ENCODE measurements at places on chromosomes 2 and 18. TPM values are rescaled to one million over a fixed set of nuclear protein-coding genes. Genes with fewer than 3 reads are reported as not detected.

DNA sequence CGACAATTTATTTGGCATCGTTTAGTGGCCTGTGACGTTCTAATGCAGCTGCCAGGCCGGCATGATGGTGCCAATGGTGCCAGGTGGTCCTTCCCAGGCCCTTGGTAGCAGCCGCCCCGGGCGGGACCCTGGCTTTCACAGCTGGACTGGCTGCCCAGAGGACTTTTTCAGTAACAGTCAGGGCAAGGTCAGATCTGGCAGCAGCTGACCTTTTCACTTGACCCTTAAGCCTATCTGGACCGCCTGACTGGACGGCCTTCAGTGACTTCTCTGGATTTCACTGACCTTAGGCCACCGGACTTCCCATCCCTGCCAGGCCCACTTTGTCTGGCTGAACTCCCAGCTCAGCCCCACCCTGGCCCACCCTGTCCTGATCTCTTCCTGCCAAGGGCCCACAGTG is 15.9 kb downstream of the TRIB2 start:
- peak; percentile 62 for DNase-seq

GRCh38 chr2:168053676-168054075 is 193.7 kb downstream of the STK39 start:
- DNase-seq: no peak

DNA sequence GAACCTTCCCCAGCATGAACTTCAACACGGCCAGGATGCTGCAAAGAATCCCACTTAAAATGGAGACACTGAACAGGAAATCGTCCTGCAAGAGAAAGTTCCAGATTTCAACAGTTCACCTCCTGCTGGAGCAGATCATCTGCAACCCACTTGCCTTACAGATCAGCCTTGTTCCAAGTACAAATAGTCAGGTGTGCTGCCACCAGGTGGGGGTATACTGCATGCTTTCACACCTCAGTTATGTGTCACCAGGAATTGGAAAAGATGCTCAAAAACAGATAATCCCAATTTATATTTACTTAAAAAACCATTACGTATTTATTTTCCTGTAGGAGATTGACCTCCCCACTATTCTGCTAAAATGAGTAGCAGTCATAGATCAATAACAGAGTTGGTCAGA is 212.3 kb downstream of the MGAT5 start:
- no peak for DNase-seq

DNA sequence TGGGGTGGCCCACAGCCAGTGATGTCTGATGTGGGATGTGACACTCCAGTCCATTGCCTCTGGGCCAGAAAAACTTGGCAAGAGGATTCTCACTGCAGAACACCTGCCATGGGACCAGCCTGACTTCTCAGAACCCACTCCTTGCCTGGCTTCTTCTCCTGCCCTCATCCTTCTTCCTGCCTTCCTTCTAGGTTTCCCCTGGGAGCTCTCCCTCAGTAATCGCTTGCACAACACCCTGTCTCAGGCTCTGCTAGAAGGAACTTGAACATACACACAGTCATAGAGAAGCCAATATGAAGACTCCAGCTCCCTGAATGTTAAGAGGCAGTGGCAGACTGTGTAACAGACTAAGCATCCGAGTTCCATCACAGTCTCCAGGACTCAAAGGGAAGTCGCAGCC is 4.3 kb upstream of the COL6A3 start:
- DNase-seq: no peak

DNA sequence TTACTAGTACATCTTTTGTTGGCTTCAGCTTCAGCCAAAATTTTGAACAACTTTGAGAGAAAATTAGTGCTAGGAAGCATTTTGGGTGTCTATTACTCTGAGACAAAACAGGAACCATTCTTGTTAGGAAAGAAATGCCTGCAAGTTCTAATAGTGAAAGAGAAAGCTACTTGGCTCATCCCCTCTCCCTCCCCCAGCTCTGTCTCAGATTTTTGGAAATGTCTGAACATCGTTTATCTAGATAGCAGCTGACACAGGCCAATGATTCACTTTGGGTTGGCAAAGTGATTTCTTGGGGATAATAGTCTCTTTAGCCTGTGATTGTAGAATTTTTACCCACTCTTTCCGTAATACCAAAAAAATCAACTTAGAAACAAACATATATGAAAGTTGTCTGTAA is 42.3 kb upstream of the PTPRM start:
- no peak for DNase-seq

DNA sequence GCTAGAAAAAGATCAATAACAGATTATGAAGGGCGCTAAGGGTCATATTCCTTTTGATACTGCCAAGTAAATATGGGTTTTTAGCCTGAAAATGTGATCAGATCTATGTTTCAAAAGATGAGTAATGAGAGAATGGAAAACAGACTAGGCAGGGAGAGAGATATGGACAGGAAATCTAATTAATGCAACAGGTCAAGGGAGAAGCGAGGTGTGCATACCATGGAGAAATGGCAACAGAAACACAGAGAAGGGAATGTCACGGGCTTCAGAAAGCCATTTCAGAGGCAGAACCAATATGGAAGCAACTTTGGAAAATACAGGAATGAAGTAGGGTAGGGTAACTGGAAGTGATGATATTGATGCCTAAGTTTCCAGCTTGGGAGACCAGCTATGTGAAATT is 69.3 kb downstream of the SIGLEC15 start:
- no peak for DNase-seq

GRCh38 chr2:119106301-119106897 is 52.2 kb downstream of the C1QL2 start:
- DNase-seq: peak; percentile 51

GRCh38 chr2:191384829-191385228 is 139.6 kb downstream of the MYO1B start:
- DNase-seq: peak; percentile 50

- DNase-seq: peak; percentile 77
Observed at GRCh38 chr2:201484805-201485204, 33.3 kb downstream of the STRADB start.

DNA sequence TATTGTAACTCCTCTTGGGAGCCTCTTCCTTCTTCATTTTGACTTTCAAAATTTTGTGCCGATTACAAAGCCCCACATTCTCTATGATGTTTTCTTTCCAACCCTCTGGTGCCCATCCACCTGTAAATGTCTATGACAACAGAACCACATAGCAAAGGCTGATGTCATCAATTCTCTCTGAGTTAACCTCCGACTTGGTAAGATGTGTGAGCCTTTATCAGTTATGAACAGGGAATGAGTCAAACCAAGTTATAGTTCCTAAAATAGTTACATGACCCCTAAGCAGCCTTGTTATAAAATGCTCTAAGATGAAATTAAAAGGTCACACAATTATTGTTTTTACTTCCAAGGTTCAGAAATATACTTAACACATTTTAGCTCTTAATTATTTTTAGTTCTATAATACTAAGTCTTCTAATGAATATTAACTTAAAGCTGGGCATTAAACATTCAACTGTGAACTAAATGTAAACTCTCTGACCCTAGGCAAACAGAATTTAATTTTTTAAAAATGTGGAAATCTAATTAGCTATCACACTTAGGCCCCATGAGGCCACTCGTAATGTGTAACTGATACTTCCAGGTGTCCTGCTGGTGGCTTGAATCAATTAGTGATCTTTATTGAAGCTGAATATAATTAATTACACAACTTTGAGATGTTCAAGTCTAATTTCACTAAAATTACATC is 102.3 kb upstream of the CYRIA start:
- DNase-seq: no peak

GRCh38 chr2:207214446-207214845 is 48.7 kb upstream of the KLF7 start:
- DNase-seq: no peak

DNA sequence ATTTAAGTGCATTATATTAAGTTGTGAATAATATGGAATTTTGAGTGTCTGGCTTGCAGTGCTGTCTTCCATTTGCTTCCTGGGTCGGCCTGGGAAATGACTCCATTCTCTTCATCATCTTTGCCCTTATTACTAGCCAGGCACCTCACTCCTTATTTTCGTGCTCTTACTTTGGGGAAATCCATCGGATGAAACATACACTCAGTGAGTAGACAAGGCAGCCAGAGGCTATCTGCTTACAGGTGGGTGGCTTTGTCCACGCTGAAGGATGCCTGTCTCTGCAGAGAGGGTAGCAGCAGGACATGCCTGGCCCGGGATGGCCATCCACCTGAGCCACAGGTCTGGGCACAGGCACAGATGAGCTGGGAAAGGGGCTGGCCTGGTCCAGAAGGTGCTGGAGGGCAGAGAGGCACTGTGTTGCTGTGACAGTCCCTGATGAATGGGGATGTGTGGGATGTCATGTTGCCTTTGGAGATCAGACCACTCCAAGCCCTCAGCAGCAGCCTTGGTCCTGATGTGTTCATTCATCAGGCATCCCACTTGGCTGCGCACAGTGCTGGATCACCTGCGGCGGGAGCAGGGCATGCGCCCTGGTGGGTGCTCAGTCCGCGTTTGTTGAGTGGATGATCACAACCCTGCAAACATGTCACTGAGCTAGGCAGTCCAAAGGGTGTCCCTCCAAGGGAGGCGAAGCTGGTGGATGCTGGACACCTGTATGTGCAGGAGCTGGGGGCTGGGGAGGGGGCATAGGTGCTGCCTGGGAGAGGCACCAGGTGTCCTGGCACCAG is 236.0 kb downstream of the LDLRAD4 start:
- DNase-seq: no peak

- DNase-seq: no peak
Observed at GRCh38 chr2:205527801-205528200, 154.5 kb upstream of the NRP2 start.

DNA sequence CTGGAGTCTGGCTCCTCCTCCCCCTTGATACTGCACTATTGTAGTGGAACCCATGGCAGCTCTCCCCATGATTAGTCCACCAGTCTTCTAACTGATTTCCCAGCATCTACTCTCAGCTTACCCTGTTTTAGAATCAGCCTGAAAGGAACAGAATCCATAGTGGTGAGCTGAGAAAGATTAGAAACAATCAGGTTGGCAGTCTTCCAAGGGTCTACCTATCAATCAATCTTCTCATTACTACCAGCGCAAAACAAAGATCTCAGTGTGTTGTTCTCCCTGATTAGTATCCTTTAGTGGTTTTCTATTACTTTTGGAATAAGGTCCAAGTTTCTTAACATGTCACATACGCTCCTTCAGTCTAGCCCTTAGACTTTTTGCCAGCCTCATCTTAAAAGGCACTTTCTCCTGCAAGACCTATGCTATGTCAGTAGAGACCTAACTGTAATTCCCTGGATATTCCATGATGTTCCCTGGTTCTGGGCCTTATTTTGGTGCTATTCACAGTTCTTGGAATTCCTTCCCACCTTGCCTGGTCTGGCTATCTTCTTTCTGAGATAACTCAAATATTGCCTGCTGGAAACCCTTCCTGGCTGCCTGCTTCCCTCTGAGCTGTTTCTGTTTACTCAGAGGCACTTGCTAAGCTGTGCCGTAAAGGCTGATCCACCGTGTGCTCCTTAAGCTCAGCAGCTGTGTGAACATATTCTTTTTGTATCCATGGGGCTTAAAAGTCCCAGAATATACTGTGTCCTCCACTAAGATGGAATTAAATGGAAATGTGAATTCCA is 32.6 kb downstream of the LAMA3 start:
- no peak for DNase-seq

- DNase-seq: no peak
Observed at GRCh38 chr2:239778861-239779558, 246.1 kb downstream of the NDUFA10 start.

GRCh38 chr2:110219496-110220189 is 7.3 kb upstream of the MTLN start:
- DNase-seq: no peak

- DNase-seq: peak; percentile 19
Observed at GRCh38 chr2:26088038-26088643, 54.3 kb downstream of the RAB10 start.

DNA sequence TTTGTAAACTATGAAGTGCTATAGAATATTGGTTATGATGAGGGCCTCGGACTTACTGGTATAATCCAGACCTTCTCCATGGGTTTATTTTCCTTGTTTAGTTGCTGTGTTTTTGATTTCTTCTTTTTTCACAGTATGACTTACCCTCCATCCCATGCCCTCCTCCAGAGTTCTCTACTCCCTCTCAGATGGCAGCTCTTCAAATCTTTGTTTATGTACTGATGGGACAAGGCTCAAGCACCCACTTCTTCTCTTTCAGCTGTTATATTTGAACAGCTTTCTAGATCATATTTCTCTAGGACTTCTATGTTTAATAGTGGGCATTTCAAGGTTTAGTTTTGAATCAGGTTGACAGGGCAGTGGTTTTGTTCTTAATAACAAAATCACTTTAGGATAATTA is 43.9 kb downstream of the CLIP4 start:
- no peak for DNase-seq

- DNase-seq: peak; percentile 80
Observed at GRCh38 chr2:143440411-143441012, 311.3 kb downstream of the ARHGAP15 start.

DNA sequence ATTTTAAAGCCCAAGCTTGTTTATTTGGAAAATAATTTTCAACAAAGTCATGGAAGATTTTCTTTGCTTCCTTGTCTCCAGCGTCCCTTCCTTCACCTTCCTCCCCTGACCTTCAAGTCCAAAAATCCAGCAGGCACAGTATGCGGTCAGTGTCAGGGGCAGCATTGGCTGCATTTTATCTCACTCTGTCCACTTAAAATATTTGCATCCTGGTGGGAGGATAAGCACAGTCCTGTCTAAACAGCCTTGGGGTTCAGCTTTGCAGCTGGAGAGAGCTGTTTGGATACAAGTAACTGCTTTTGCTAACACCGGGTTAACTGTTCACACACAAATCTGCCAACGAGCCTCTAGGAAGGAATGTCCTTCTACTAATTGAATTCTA is 318.1 kb downstream of the PDE11A start:
- DNase-seq: no peak

DNA sequence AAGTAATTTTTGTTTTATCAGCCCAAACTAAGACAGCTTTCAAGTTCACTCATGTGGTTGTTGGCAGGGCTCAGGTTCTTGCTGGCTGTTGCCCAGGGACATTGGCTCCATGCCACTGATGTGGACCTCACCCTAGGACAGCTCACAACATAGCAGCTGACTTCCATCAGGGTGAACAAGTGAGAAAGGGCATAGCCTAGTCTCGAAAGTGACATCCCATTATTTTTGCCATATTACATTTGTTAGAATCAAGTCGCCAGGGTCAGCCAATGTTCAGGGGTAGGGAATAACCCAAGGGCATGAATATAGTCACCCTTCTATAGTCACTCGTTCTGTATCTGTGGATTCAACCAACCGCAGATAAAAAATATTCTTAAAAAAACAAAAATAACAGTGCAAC is 10.7 kb upstream of the CWC22 start:
- peak; percentile 15 for DNase-seq

INHBB gene
- total RNA-seq: 0.44 TPM

CHCHD5 gene
- total RNA-seq: 20.1 TPM

CAB39 gene
- 56.1 TPM for total RNA-seq

DNAJC5G gene
- total RNA-seq: not detected

CRYBA2 gene
- total RNA-seq: not detected

SP140 gene
- total RNA-seq: 0.22 TPM

UGT1A5 gene
- not detected for total RNA-seq

ZBTB7C gene
- total RNA-seq: 3.2 TPM

INHA gene
- total RNA-seq: 0.27 TPM

PSD4 gene
- 1.6 TPM for total RNA-seq

EVX2 gene
- 0.18 TPM for total RNA-seq

C2orf74 gene
- 23.1 TPM for total RNA-seq

BMPR2 gene
- 23.4 TPM for total RNA-seq

DTNA gene
- 74.7 TPM for total RNA-seq

CKAP2L gene
- total RNA-seq: 5.5 TPM

RTKN gene
- total RNA-seq: 46.1 TPM

Measured in muscle of leg (tissue), 16 donors.